CD4-positive, alpha-beta T cell treated with Interleukin-4 for 1 hour (primary cell): ENCODE measurements at places on chromosomes 13 and 19.

DNA sequence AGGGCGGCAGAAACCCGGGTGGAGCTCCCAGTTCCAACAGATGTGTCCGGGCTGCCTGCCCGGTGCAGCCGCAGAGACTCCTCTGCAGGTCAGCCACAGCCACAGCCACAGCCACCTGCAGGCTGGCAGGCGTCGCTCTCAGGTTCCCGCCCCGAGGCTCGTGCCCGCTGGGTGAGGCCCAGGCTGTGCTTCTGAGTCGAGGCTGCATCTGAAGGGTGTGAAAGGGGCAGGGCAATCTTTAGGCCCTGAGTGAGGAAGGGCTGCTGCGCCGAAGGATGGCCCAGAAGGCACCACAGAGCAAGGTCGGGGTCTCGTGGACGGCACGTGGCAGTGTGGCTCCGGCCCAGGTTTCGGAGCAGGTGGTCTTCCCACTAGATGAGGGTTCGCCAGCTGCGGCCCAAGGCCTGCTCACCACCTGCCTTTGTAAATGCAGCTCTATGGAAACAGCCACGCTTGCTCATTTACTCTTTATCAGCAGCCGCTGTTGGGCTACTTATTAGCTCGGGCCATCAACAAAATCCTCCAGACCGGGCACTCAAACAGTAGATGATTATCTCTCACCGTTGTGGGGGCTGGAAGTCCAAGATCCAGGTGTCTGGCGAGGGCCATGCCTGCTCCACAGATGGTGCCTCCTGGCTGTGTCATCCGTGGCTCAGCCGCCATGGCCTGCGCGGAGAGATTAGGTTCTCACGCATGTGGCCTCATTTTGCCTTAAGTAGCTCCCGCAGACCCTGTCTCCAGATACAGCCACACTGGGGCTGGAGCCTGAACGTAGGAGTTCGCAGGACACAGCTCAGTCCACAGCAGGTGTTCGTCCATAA, 40.3 kb upstream of the TFDP1 start:
- no peak for DNase-seq

- DNase-seq: no peak
These were observed 26.2 kb downstream of the FREM2 start for GRCh38 chr13:38713046-38713445.

- no peak for DNase-seq
These were observed 9.3 kb downstream of the RPS9 start for GRCh38 chr19:54209811-54210494.

DNA sequence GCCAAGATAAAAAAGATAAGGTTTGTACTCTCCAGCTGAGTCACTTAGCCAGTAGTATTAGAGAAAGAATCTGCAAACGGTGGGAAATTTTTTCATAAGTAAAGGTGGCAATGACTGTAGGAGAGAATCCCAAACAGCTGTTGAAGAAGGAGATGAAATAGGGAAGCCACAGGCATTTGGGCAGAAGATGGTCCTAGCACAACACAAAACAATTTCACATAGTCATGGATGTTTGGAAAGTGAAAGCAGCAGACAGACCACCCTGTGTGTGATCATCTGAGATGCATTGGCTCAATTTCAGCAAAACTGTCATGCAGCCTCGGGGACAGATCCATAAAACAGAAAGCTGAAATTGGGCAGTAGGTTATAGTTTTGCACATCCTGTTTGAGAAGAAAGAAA, 2832.4 kb downstream of the PCDH9 start:
- DNase-seq: no peak

GRCh38 chr19:30684613-30685012, 312.4 kb downstream of the ZNF536 start:
- no peak for DNase-seq

GRCh38 chr13:109144693-109145437, 515.5 kb downstream of the MYO16 start:
- no peak for DNase-seq

DNA sequence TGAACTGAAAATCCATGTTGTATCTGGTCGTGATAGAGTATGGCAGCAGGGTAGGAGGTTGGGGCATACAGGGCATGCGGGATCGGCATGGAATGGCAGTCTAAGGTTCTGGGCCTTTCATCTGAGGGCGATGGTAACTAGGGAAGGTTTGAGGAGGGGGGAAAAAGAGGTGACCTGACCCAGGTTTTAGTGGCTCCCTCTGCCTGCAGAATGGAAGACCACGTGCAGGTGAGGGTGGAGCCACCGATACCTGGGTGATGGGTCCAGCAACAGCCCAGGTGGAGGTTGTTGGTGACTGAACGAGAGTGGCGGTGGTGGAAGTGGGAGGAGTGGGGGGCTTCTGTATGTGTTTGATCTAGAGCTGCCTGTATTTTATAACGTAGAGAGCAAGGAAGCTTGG, 3.8 kb downstream of the ZNF749 start:
- no peak for DNase-seq

- no peak for DNase-seq
These were observed 62.7 kb upstream of the CSNK1A1L start for GRCh38 chr13:37168151-37168550.

GRCh38 chr13:113630804-113631203, 27.2 kb downstream of the ATP4B start:
- no peak for DNase-seq

DNA sequence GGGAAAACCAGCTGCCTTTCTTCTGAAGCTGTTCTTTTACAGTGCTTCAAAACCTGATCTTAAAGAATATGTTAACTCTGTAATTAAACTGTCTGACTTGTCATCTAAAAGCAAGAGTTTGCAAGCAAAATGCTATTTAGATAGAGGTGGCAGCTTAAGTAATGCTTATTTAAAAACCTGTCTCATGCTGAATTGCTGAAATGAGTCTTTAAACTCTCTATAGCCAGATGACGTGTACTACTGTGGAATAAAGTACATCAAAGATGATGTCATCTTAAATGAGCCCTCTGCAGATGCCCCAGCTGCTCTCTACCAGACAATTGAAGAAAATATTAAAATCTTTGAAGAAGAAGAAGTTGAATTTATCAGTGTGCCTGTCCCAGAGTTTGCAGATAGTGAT, 22.9 kb downstream of the ITM2B start:
- DNase-seq: no peak
